ENCODE measurements at places on chromosomes 2 and 18.
A peak's percentile ranks its signal among the peaks of the same experiment; 100 is the strongest.

DNA sequence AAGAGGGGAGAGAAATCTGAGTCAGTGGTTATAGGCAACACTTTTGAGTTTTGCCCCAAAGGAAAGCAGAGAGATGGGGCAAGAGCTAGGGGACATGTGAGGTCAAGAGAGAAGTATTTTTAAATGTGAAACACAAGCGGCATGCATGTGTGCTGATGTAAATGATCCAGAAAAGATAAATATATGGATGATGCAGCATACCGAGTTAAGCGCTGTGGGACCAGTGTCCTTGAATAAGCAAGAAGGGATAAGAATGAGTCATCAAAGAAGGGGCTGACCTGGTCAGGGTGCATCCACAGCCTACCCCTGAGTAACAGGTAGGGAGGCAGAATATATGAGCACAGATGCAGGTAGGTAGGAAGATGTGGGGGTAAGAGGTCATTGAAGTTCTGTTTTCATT is 180.9 kb downstream of the TRABD2A start:
- peaks cover 4% of the 10 kb centered on the region for H3K4me1 ChIP-seq
- no peak overlapping the region for H3K27ac ChIP-seq
- H3K4me3 ChIP-seq, result no peak overlapping the region
- no peaks in the 10 kb centered on the region for H3K36me3 ChIP-seq

- H3K36me3 ChIP-seq, result no peaks in the 10 kb centered on the region
- H3K4me1 ChIP-seq, result no peaks in the 10 kb centered on the region
- H3K27me3 ChIP-seq, result no peaks in the 10 kb centered on the region
- no peak overlapping the region for H3K27ac ChIP-seq
- DNase-seq, result peak; percentile 72
- H3K4me3 ChIP-seq, result no peak overlapping the region
Observed at GRCh38 chr2:213934560-213934959, 476.3 kb upstream of the VWC2L start.

DNA sequence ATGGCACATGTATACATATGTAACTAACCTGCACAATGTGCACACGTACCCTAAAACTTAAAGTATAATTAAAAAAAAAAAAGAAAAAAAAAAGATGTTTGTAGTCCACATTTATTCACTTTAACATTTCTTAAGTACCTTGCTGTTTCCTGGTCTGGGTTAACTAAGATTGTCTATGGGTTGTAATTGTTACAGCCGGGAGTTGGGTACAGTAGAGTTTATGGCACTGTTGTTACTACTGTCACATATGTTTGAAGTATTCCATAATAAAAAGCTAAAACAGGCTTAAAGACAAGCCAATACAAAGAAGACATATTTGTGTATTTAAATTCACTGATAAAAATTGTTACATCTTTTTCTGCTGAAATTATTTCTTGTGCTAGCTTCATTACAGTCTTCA is 36.2 kb downstream of the GCC2 start:
- no peak overlapping the region for H3K27ac ChIP-seq
- peaks cover 48% of the 10 kb centered on the region for H3K36me3 ChIP-seq
- no peaks in the 10 kb centered on the region for H3K4me1 ChIP-seq
- no peaks in the 10 kb centered on the region for H3K27me3 ChIP-seq

GRCh38 chr2:238426568-238427434 is at the start of gene ASB1:
ASB1 (plus strand) TSS chr2:238426927; CDS start chr2:238427071, 144 bp downstream.
- H3K4me1 ChIP-seq, result peaks cover 21% of the 10 kb centered on the region
- peak within 1 kb of the TSS; percentile 66 for H3K27ac ChIP-seq
- H3K27me3 ChIP-seq, result no peaks in the 10 kb centered on the region
- H3K36me3 ChIP-seq, result peaks cover 5% of the 10 kb centered on the region
- peak within 1 kb of the TSS; percentile 97 for H3K4me3 ChIP-seq

DNA sequence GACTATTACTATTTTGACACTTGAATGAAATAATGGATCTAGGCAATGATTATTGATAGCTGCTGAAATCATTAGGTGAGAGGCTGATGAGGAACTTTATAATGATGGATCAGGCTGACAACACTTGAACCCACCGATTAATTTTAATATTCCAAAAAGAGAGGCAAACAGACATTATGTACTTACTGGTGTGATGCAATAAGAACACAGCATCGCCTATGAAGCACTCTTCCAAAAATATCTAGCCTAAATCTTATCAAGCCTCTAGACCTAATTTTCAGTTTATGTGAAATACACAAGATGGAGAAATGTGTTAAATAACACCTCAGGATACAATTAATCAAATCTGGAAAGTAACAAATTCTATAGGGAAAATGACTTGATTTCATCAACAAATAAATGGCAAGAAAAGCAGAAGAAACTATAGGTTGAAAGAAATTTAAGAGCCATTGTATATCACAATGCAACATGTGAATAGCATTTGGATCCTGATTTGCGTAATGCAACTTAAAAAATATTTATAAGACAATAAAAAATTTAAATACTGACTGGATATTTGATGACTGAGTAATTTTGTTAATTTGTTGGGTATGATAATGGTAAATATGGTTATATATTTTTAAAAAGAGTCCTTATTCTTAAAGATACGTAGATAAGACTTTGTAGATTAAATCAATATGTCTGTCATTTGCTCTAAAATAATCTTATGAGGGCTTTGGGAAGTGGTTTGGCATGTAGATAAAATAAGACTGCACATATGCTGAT is 17.2 kb upstream of the SSB start:
- H3K27ac ChIP-seq, result no peak overlapping the region
- H3K36me3 ChIP-seq, result no peaks in the 10 kb centered on the region

- H3K36me3 ChIP-seq, result no peaks in the 10 kb centered on the region
- H3K27me3 ChIP-seq, result no peaks in the 10 kb centered on the region
- H3K4me3 ChIP-seq, result no peak overlapping the region
- DNase-seq, result no peak
Observed at GRCh38 chr18:57122936-57123510, 23.9 kb upstream of the BOD1L2 start.

GRCh38 chr18:39647627-39648534 is 2082.3 kb upstream of the CELF4 start:
- H3K4me1 ChIP-seq, result no peaks in the 10 kb centered on the region
- no peak overlapping the region for H3K27ac ChIP-seq
- no peaks in the 10 kb centered on the region for H3K36me3 ChIP-seq
- no peak overlapping the region for H3K4me3 ChIP-seq
- no peaks in the 10 kb centered on the region for H3K27me3 ChIP-seq

- H3K36me3 ChIP-seq, result no peaks in the 10 kb centered on the region
- peaks cover 6% of the 10 kb centered on the region for H3K4me1 ChIP-seq
- no peaks in the 10 kb centered on the region for H3K27me3 ChIP-seq
Observed at GRCh38 chr2:105882341-105882740, 137.6 kb downstream of the NCK2 start.

- H3K27me3 ChIP-seq, result no peaks in the 10 kb centered on the region
- no peak overlapping the region for H3K27ac ChIP-seq
- no peak overlapping the region for H3K4me3 ChIP-seq
- no peaks in the 10 kb centered on the region for H3K36me3 ChIP-seq
- H3K4me1 ChIP-seq, result peaks cover 9% of the 10 kb centered on the region
- DNase-seq, result no peak
Observed at GRCh38 chr2:157489983-157490382, 46.1 kb upstream of the CYTIP start.

DNA sequence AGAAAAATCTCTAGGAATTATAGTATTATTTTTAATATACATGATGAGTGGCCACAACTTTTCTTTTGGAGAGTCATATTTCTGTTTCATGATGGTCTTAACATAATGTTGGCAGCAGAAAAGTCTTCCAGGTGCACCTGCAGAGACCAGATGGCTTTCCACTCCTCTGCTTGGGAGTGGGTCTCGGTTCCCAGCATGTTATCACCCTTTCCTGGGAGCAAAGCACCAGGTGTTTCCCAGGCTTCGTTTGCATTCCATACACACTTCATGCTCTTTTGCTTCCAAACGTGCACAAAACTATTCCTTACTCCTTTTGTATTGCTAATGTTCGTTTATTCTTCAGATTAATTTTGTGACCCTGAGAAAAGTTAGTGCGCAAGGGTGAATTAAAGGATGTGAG is 305.2 kb downstream of the CDH2 start:
- no peaks in the 10 kb centered on the region for H3K27me3 ChIP-seq
- DNase-seq, result no peak
- H3K4me1 ChIP-seq, result no peaks in the 10 kb centered on the region
- H3K27ac ChIP-seq, result no peak overlapping the region
- H3K4me3 ChIP-seq, result no peak overlapping the region

GRCh38 chr2:102033031-102033749 is 41.4 kb downstream of the IL1R2 start:
- no peak for DNase-seq
- no peak overlapping the region for H3K4me3 ChIP-seq
- H3K4me1 ChIP-seq, result no peaks in the 10 kb centered on the region
- no peaks in the 10 kb centered on the region for H3K36me3 ChIP-seq
- H3K27ac ChIP-seq, result no peak overlapping the region

- DNase-seq, result no peak
- no peaks in the 10 kb centered on the region for H3K4me1 ChIP-seq
- H3K27ac ChIP-seq, result no peak overlapping the region
- H3K36me3 ChIP-seq, result no peaks in the 10 kb centered on the region
Observed at GRCh38 chr2:9705196-9705595, 74.4 kb upstream of the YWHAQ start.

DNA sequence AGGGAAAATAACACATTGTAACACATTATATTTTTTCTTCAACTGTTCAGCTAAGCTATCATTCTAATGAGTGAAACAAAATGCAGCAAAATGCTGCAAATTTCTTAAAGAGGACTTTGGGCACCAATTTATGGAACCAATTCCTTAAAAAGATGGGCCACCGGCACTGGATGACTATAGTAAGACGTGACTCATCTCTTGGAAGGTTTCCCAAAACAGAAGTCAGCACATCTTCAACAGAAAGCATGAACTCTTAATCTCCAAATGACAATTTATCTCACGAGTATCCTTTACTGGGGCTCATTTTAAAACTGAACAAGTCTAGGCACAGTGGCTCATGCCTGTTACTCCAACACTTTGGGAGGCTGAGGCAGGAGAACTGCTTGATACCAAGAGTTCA is 213.4 kb downstream of the CDH20 start:
- no peak overlapping the region for H3K4me3 ChIP-seq
- no peak for DNase-seq
- no peaks in the 10 kb centered on the region for H3K4me1 ChIP-seq
- no peaks in the 10 kb centered on the region for H3K36me3 ChIP-seq

GRCh38 chr2:136065384-136065783 is 52.6 kb downstream of the CXCR4 start:
- no peak overlapping the region for H3K4me3 ChIP-seq
- H3K27me3 ChIP-seq, result no peaks in the 10 kb centered on the region
- H3K36me3 ChIP-seq, result no peaks in the 10 kb centered on the region
- H3K27ac ChIP-seq, result no peak overlapping the region
- no peak for DNase-seq

DNA sequence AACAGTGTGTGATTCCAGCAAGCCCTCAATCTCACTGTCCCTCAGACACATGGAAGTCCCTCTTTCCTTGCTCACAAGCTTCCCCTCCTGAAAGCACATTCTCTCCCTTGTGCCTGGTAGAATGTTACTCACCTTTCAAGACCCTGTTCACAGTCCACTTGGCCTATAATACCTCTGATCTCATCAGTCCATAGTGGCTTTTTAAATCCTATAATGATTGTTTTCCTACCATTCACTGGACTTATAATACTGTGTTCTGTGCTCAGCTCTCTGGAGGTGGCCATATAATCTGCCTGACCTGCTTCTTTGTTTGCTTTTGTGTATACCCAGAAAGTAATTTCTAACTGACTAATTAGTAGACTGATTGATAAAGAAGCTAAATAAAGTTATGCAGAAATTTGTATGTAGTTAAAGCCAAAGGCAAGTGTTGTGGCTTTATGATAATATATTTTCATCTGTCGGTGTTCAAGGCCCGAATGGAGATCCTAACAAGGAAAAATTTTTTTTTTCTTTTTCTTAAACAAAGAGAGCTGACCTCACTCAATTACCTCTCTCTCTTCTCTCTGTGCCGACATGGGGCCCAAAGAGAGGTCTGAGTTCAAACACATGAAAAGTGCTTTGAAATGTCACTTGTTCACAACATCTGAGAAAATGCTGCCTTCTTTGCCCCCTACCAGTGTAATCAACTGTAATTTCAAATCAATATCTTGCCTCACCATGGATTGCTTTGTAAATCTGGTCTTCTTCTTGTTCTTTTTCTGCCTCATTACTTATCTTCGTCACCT is 1033.0 kb upstream of the PIK3C3 start:
- no peak overlapping the region for H3K4me3 ChIP-seq
- H3K36me3 ChIP-seq, result no peaks in the 10 kb centered on the region
- H3K27me3 ChIP-seq, result no peaks in the 10 kb centered on the region
- H3K4me1 ChIP-seq, result no peaks in the 10 kb centered on the region
- no peak overlapping the region for H3K27ac ChIP-seq

DNA sequence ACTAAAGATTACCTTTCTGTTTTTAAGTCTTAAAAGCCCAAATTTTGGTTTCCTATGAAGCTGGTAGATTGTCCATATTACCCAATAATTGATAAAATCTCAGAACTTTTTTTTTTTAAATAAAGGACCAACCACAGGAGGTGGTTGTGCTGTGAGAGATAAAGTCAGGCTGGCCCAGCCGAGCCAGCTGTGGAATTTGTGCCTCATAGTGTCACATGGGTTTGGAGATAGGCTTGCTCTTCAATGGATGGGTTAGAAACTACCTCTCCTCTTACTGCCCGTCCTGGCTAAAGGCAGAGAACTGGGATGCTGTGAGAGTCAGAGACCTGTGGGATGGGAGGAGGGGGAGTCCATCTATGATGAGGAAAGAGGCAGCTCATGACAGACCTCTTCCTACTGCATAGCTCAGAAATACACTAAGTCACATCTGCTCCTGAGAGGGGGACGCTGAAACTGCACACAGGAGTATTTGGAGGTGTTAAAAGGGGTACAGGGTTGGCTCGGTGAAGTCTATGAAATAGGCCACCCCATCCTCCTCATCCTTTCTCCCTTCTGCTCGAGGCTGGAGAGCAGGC is 99.7 kb upstream of the MGAT4A start:
- no peak overlapping the region for H3K27ac ChIP-seq
- no peaks in the 10 kb centered on the region for H3K36me3 ChIP-seq
- no peak overlapping the region for H3K4me3 ChIP-seq
- H3K4me1 ChIP-seq, result no peaks in the 10 kb centered on the region
- DNase-seq, result no peak

GRCh38 chr2:50606860-50607259 is 425.1 kb downstream of the NRXN1 start:
- no peaks in the 10 kb centered on the region for H3K4me1 ChIP-seq
- no peaks in the 10 kb centered on the region for H3K27me3 ChIP-seq
- DNase-seq, result no peak
- H3K4me3 ChIP-seq, result no peak overlapping the region
- H3K27ac ChIP-seq, result no peak overlapping the region

- H3K27ac ChIP-seq, result no peak overlapping the region
- DNase-seq, result no peak
- H3K4me1 ChIP-seq, result no peaks in the 10 kb centered on the region
- H3K27me3 ChIP-seq, result no peaks in the 10 kb centered on the region
Observed at GRCh38 chr2:71667256-71668182, 214.2 kb downstream of the DYSF start.

- H3K27me3 ChIP-seq, result no peaks in the 10 kb centered on the region
- H3K4me3 ChIP-seq, result no peak overlapping the region
- H3K27ac ChIP-seq, result no peak overlapping the region
- DNase-seq, result no peak
Observed at GRCh38 chr2:174903264-174903556, 102.0 kb downstream of the CHN1 start.

- no peaks in the 10 kb centered on the region for H3K27me3 ChIP-seq
- DNase-seq, result no peak
- H3K4me3 ChIP-seq, result no peak overlapping the region
- no peak overlapping the region for H3K27ac ChIP-seq
- H3K36me3 ChIP-seq, result no peaks in the 10 kb centered on the region
Observed at GRCh38 chr2:234245945-234246344, 195.4 kb downstream of the SPP2 start.

GRCh38 chr2:119775102-119775501 is 15.4 kb downstream of the PTPN4 start:
- no peaks in the 10 kb centered on the region for H3K27me3 ChIP-seq
- no peak for DNase-seq
- H3K4me1 ChIP-seq, result no peaks in the 10 kb centered on the region
- no peak overlapping the region for H3K4me3 ChIP-seq
- H3K27ac ChIP-seq, result no peak overlapping the region
